Activated T-helper 1 cell treated with anti-CD3 and anti-CD28 coated beads, Interleukin-12 subunit alpha, Interleukin-12 subunit beta, Interleukin-2, Interleukin-4 antibody, amounts not matched to agents 30 ng/mL and 10 ng/mL and 1 ng/mL, durations not matched to agents 14 hours and 24 hours and 36 hours (primary cell): ENCODE measurements at places on chromosomes 6 and 20.

GRCh38 chr6:134515986-134516385 is 198.1 kb upstream of the SGK1 start:
- no peak for DNase-seq

DNA sequence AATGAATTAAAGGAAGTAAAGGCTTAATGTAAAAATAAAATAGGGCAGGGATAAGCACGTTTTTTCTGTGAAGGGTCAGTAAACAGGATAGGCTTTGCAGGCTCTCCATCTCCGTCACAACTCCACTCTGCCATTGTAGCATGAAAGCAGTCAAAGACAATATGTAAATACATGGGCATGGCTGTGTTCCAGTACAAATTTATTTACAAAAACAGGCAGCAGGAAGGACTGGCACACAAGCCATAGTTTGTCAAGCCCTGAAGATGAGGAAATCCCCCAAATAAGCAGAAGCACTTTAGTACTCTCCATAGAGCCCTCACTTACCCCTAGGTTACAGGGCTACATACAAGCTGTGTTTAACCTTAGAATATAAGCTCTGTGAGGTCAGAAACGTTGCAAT is 8.9 kb upstream of the FBXO9 start:
- DNase-seq, result no peak

GRCh38 chr20:63168861-63169260 is 47.1 kb downstream of the YTHDF1 start:
- no peak for DNase-seq

DNA sequence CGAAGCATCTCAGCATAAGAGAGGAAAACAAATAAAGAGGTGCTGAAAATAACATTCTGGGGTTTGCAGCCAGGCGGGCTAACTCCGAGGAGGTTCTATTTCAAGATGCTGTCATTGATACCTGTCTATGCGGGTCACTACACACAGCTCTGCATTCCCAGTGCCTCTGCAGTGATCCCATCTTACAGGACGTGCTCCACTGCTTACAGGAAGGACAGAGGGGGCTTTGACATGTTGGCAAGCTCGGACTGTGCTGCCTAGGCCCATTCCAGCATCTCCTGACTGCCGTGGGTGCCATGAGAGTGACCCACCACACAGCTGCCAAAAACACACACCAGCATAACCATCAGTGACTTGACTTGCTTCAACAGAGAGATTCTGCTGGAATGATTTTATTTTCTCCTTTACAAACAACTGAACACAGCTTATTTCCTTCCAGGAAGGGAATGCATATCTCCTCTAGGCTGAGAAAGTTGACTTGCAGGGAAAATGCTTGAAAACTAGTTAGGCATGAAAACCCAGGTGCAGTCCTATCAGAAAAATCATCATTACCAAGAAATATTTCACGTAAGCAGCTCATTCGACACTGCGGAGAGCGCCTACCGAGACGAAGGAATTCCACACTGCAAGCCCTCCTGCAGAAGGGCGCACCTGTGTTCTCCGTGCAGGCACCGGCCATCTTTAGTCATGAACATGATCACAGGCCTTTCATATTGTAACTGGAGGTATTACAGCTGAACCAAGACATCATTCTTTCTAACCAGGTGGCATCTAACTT is 62.5 kb downstream of the RAMACL start:
- DNase-seq, result no peak

DNA sequence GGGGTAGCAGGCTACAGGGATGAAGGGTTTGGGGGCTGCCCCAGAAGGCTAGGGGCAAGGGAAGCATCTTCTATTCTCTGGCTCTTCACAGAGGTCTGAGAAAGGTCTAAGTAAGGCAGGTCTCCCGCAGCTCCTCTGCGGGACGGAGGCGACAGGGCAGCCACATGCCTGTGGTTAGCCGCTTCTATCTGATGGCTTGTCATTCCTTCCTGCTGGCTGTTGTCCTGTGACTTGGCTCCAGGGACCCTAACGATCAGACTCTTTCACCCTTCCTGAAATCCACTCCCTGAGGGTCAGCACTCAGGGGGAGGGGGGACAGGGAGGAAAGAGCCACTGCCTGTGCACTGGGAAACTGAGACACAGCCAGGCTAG is 673 bp downstream of the CST7 start:
- peak; percentile 16 for DNase-seq

DNA sequence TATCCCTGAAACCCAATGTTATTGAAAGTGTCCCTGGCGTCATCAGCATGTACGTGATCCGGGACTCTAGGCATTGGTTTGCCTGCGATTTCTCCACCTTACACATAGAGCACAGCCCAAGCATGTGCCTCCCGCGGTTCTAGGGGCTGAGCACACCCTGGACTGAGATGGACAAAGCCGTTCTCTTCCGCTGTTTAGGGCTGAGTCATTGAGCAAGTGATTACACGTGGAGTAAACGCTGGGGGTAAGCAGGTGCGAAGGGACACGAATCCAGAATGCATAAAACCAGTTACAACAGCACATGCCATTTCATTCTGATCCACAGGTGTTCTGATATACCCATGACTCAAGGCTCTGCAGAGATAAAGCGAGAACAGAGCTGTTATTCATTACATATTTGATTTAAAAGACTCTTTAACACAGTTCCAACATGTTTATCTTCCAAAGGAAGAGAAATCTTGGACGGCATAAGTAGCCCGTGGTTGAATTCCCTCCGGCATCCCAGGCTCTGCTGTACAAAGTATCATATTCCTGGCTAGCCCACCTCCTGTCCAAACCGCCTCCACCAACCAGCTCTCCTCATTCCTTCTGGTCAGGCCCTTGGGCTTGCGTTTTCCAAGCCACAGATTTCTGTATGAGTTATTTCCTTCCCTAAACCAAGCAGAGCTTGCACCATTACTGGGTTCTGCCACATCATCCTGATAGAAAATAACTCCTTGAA is 36.1 kb upstream of the THBS2 start:
- no peak for DNase-seq

DNA sequence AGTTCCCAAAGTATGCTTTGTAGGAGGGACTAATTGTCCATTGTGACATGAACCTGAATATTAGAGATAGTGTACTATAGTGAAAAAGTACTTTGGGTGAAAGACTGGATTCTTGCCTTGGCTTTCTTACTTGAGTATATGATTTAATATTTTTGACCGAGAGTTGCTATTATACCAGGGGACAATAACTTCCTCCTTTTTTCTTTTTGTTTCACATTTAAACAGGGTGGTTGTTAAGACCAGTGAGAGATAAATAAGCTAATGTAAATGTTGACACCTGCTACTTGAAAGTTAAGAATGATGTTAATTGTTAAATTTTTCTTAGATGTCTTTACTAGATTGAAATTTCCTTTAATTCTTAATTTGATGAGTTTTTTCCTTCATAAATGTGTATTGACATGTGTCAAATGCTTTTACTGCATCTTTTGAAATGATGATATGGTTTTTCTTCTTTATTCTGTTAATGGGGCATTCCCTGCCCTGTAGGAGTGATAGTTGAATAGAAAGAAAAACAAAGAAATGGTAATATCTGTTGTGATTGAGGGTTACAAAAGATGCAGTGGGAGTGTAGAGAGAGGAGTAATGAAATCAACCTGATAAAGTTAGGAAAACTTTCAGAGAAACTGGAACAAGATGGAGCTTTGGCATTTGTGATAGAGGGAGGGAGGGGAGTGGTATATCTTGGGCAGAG is 48.4 kb downstream of the ZFAND3 start:
- no peak for DNase-seq

DNA sequence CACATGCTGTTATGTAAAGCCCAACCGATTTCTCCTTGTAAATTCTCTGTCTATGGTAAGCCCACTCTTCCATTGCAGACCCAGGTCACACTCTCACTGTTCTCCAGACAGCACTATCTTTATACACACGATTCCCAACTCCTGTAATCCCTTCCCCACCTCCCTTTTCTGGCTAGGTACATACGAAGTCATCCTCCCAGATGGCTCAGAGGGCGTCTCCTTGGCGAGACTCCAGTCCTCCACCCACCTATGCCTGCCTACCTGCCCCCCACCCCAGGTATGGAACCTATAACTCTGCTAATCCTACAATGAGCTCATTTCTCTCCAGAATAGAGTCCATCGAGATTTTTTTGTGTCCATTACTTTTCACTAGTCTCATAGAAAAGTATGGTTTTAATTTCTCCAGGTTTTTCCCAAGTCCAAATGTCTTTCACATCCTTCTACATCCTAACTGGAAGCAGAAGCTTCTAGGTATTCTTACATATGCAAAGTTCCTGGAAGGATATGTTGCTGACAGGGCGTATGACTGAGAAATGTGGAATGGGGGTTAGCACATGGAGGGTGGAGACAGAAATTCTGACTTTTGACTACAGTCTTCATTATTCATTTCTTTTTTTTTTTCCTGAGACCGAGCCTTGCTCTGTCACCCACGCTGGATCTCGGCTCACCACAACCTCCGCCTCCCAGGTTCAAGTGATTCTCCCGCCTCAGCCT is 22.8 kb downstream of the SCML4 start:
- no peak for DNase-seq

DNA sequence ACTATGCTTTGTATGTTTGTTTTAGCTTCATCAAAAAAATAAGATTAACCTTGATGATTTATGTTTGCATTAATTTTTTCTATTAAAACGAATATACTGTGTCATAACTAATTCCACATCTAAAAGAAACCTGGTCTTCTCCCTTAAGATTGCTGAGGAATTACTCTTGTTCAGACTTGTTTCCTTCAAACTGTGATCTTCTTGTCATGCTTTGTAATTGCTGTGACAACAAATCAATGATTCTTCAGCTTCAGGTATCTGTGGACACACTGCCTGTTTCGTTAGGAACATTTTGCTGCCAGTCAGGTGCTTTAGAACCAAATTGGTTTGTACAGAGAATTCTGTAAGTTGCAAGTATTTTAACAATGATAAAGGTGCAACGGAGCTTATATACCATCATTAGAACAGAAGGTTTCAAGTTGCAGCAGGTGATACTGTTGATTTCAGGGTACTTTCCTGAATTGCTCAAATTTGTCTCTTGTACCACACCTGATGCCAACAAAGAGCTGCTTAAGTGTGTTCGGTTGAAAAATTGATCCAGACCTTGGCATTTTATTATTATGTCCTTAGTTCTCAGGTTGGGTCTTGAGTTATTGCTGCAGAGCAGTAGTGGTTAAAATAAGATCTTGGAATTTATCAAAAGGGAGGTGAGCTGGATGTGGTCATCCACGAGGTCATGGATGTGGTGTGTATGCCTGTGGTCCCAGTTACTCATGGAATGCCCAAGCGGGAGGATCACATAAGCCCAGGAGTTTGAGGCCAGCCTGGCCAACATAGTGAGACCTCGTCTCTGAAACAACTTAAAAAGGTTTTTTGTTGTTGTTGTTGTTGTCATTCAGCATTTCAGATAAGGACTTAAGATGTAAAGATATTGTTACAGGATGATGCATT is 19.5 kb downstream of the SYTL3 start:
- DNase-seq, result no peak

GRCh38 chr6:164108869-164109769 is 694.6 kb downstream of the QKI start:
- DNase-seq, result no peak

DNA sequence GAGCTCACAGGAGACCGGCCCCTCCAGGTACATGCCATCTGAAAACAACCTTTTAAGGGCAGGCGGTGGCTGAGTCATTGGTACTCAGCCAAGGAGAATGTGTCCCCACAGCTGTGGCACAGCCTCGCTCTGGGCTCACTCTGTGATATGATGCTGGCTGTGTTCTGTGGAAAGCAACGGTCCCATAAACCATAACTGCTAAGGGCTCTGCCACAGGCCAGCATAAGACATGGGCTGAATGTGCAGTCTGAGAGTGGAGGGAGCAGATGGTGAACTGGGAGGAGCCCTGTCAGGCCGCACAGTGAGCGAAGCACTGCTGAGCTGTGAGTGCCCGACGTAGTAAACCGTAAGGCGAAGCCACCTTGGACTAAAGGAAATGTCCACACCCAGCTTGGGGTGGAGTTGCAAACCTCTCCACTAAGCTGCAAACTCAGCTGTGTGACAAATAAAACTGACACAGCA is 375.8 kb downstream of the THBS2 start:
- DNase-seq, result no peak

- no peak for DNase-seq
These were observed 131.4 kb upstream of the ENPP5 start for GRCh38 chr6:46302176-46302575.

DNA sequence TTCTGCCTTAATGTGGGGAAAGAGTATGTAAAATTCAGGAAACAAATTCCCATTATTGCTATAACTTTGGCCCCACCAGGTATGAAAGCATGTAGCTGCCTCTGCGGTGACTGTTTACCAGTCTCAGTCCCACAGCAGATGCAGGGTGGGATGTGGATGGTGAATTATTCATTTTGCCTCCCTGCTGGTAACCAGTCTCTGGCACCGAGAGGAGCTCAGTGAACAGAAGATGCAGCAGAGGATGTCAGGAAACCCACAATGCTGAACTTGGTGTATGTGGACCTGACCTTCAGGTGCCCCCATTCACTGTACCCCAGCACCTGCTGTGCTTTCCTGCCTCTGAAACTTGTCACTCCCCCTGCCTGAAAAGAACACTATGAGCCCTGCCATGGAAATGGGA is 8.8 kb upstream of the METTL24 start:
- DNase-seq, result no peak

- no peak for DNase-seq
These were observed 132.4 kb downstream of the BMP7 start for GRCh38 chr20:57133926-57134650.

DNA sequence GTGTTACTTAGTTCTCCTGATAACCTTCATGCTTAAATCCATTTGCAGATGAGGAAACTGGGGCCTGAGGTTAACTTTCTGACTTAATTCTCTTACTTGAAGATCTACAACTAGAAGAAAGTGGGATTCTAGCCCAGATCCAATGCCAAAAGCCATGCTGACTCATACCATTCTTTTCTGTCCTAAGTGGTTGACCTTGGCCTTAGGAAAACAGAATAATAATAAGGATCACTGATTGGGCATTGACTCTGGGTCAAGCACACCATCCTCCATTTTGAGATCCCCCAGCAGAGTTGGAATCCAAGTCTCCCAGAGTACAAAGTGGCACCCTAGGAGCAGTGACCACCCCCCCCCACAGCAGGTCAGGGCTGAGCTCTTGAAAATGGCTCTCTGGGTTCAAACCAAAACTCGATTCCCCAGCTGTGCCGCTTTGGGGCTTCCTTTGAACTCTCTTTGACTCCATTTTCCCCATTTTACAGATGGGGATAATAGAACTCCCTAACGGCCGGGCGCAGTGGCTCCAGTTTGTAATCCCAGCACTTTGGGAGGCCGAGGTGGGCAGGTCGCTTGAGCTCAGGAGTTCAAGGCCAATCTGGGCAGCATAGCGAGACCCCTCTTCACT is 12.8 kb upstream of the ZNF217 start:
- no peak for DNase-seq

GRCh38 chr6:152380351-152380767 is 256.8 kb downstream of the SYNE1 start:
- no peak for DNase-seq

DNA sequence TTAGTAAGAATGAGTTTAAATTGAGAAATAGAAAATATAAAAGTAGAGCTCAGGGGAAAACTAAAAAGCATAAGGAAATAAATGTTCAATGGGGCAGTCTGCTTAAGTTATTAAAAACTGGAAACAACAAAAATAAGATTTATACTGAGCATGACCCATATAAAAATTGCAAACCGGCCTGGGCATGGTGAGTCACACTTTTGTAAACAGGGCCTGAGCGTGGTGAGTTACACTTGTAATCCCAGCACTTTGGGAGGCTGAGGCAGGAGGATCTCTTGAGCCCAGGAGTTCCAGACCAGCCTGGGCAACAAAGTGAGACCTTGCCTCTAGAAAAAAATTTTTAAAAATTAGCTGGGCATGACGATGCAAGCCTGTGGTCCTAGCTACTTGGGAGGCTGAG is 74.6 kb downstream of the TMEM244 start:
- DNase-seq, result no peak
